ENCODE measurements at places on chromosomes 2 and 18. TPM values are rescaled to one million over a fixed set of nuclear protein-coding genes. Genes with fewer than 3 reads are reported as not detected.

FAM161A gene
- 0.76 TPM for total RNA-seq

CXCR1 gene
- not detected for total RNA-seq

GRCh38 chr2:240469239-240469636 is 33.8 kb downstream of the GPC1 start:
- no peak for DNase-seq

GRCh38 chr2:154507186-154507585 is 191.3 kb upstream of the KCNJ3 start:
- DNase-seq = no peak

- no peak for DNase-seq
Observed at GRCh38 chr2:223415071-223415470, 187.1 kb downstream of the SCG2 start.

- no peak for DNase-seq
Observed at GRCh38 chr18:14969500-14969899, 221.5 kb downstream of the ANKRD30B start.

Measured in dermis microvascular lymphatic vessel endothelial cell (primary cell).